ENCODE measurements at places on chromosomes 5 and 9. TPM values are rescaled to one million over a fixed set of nuclear protein-coding genes. Genes with fewer than 3 reads are reported as not detected.

RGS7BP gene
- polyA plus RNA-seq: not detected

ANXA1 gene
- 1,013 TPM for polyA plus RNA-seq

GARNL3 gene
- polyA plus RNA-seq: 0.22 TPM

SPATA31C1 gene
- polyA plus RNA-seq: not detected

GABRA6 gene
- polyA plus RNA-seq: not detected

TXNDC8 gene
- polyA plus RNA-seq: not detected

RLN2 gene
- polyA plus RNA-seq: not detected

DNA sequence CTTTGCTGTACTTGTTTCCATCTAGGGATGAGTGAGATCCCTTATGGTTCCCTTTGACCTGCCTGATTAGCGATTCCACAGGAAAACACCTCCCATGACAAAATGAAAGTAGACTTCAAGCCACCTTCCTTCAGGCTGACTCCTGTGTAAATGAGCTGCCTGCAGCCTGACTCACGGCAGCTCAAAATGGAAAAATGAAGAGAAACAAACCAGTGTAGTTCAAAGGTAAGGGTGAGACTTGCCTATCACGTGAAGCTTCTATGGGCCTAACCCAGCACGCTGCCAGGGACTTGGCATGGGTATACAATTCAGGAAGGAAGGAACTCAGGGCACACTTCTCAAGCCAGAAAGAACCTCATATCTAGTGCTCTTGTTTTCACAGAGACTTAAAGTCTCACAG is 110.1 kb upstream of the LRRTM2 start:
- H3K27me3 ChIP-seq: no peaks in the 10 kb centered on the region
- H3K4me3 ChIP-seq: no peak overlapping the region
- H3K36me3 ChIP-seq: no peaks in the 10 kb centered on the region

DNA sequence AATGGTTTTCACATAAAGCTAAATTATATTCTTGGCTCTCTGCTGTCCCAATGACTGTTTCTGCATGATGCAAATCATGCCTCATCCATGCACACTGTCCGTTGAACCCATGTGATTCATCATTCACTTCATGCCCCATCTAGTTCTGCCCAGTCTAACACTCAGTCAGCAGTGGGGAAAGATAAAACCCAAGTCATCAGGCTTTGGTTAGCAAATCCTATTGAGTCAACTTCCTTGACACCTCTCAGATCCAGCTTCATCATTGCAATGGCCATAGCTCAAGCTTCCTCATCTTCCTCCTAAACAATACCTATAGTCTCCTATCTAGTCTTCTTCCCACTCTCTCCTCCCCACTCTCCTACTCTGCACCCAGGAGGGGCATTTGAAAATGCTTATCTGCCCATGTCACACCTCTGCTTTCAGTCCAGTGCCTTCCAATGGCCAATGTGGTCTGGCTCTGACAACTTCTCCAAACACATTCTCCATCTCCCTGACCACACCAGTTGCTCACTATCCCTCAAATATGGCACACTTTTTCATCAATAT is 266.0 kb upstream of the TRIM32 start:
- H3K4me3 ChIP-seq: no peak overlapping the region
- H3K27me3 ChIP-seq: no peaks in the 10 kb centered on the region
- H3K36me3 ChIP-seq: no peaks in the 10 kb centered on the region
- H3K4me1 ChIP-seq: peaks cover 5% of the 10 kb centered on the region
- peak; percentile 89 for DNase-seq

- H3K4me1 ChIP-seq: no peaks in the 10 kb centered on the region
- H3K4me3 ChIP-seq: no peak overlapping the region
- H3K36me3 ChIP-seq: no peaks in the 10 kb centered on the region
- no peak overlapping the region for H3K27ac ChIP-seq
Measured at GRCh38 chr9:108363311-108363710, 492.5 kb downstream of the ACTL7B start.

DNA sequence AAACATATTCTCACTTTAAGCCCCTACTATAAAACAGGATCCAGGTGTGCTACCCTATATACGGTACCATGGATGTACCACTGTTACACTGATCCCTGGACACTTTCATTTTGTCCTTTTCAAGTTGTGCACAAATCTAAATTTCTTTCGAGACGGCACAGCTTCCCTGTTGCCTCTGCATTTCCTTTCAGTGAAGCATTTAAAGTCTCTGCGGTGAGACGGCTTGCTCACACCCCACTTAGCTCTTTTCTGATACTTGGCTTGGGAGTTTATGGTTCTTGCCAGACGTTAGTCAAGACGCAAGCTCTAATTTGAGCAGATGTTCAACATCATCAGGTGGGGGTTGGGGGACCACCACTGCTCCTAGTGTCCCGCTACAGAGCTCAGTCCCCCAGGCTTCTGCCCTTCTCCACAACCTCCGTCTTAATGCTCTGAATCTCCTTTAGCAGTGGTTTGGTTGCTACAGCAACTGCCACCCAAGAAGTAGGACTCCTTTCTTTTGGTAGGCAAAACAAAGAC is 15.8 kb downstream of the F2RL2 start:
- no peaks in the 10 kb centered on the region for H3K36me3 ChIP-seq
- H3K4me3 ChIP-seq: 0 out of 2 replicates have a peak overlapping the region, but pooled peaks have one; percentile 28
- H3K27ac ChIP-seq: no peak overlapping the region

- peak; percentile 21 for DNase-seq
- no peaks in the 10 kb centered on the region for H3K27me3 ChIP-seq
- H3K36me3 ChIP-seq: peaks cover 15% of the 10 kb centered on the region
- H3K4me3 ChIP-seq: no peak overlapping the region
Measured at GRCh38 chr5:65307088-65307487, 174.6 kb downstream of the ADAMTS6 start.

- H3K27me3 ChIP-seq: no peaks in the 10 kb centered on the region
- no peaks in the 10 kb centered on the region for H3K4me1 ChIP-seq
- DNase-seq: no peak
- no peaks in the 10 kb centered on the region for H3K36me3 ChIP-seq
Measured at GRCh38 chr5:113090336-113091106, 113.9 kb downstream of the DCP2 start.

DNA sequence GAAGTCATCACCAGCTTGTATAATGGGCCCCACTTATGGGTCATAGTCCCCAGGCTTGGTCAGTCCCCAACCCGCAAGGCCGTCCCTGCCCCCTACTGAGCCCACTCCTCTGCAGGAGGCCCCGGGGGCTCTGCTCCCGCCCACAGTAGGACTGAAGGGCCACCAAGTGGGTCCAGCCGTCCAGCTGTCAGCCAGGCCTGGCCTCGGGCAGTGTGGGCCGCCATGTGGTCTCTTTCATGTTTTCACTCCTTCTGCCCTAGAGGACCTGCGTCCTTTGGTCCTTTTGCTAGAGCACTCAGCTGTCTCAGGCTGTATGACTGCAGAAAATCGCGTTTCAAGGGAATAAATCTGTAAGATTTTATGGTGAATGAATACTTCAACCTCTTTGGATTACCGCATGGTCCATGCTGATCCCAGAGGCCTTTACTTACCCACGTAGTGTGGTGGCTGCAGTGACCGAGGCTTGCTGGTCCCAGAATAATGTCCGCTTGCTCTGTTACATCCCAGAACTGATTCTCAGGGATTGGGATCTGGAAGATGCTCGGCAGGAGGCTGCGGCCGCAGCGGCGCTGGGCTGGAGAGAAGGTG is 105.7 kb upstream of the FAM120A start:
- H3K4me1 ChIP-seq: no peaks in the 10 kb centered on the region
- peak overlapping the region; percentile 34 for H3K4me3 ChIP-seq
- H3K36me3 ChIP-seq: no peaks in the 10 kb centered on the region
- H3K27me3 ChIP-seq: peaks cover 33% of the 10 kb centered on the region
- DNase-seq: no peak
- no peak overlapping the region for H3K27ac ChIP-seq

- H3K4me1 ChIP-seq: 0 out of 2 replicates have a peak, but pooled peaks cover 4% of the 10 kb centered on the region
- no peak overlapping the region for H3K4me3 ChIP-seq
- DNase-seq: no peak
- no peaks in the 10 kb centered on the region for H3K36me3 ChIP-seq
- H3K27ac ChIP-seq: no peak overlapping the region
- peaks cover 50% of the 10 kb centered on the region for H3K27me3 ChIP-seq
Measured at GRCh38 chr5:61670941-61671340, 338.9 kb downstream of the ZSWIM6 start.

DNA sequence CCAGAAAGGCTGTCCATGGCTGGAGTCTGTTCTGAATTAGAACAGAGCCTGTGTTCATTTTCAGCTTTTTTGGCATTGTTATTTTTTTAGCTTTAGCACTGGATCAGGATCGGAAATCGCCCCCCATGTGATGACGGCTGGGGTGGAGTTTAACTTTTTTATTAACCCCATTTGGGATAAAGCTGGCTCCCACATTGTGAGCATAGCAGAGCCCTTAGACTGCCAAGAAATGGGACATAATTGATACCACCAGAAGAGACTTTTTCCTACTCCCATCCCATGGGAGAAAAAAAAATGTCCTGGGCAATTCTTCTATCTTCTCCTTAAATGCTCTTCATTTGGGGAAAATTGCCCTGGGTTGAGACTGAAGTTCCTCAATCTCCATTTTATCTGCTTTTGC is 52.4 kb downstream of the SLIT3 start:
- H3K4me3 ChIP-seq: no peak overlapping the region
- peak overlapping the region; percentile 32 for H3K27ac ChIP-seq
- DNase-seq: peak; percentile 20
- peaks cover 25% of the 10 kb centered on the region for H3K4me1 ChIP-seq
- peaks cover 9% of the 10 kb centered on the region for H3K36me3 ChIP-seq

GRCh38 chr5:55370291-55370925 is 62.6 kb downstream of the MTREX start:
- no peak overlapping the region for H3K27ac ChIP-seq
- H3K4me1 ChIP-seq: no peaks in the 10 kb centered on the region
- no peak for DNase-seq
- H3K27me3 ChIP-seq: no peaks in the 10 kb centered on the region

DNA sequence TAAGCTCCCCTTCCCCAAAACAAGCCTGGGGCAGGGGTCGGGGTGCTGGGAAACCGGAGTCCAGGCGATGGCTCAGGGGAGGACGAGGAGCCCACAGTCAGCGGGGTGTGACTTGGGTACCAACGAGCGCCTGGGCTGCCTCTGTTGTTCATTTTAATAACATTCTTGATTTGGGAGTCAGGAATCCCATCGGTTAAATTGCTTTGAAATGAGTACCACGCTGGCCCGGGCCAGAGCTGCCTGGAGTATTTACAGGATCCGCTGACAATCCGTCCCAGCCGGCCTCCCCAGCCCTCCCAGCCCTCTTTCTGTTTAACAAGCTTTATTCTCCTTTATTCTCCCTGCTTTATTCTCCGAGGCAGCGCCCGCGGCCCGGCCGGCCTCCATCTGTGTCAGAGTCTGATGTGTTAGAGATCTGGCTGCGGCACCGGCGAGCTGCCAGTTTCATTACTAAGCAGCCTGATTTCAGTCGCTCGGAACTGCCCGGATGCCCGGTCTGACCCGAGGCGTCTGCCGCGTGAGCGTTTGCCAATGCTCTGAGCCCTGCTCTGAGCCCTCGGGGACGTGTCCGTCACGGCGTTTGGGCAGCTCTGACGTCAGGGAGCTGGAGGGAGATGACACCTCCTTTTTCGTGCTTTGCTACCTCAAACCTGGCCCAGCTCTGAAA is 16.5 kb upstream of the QRFP start:
- peak; percentile 96 for DNase-seq
- peak overlapping the region; percentile 29 for H3K4me3 ChIP-seq
- H3K4me1 ChIP-seq: peaks cover 6% of the 10 kb centered on the region
- peak overlapping the region; percentile 60 for H3K27ac ChIP-seq
- no peaks in the 10 kb centered on the region for H3K27me3 ChIP-seq

DNA sequence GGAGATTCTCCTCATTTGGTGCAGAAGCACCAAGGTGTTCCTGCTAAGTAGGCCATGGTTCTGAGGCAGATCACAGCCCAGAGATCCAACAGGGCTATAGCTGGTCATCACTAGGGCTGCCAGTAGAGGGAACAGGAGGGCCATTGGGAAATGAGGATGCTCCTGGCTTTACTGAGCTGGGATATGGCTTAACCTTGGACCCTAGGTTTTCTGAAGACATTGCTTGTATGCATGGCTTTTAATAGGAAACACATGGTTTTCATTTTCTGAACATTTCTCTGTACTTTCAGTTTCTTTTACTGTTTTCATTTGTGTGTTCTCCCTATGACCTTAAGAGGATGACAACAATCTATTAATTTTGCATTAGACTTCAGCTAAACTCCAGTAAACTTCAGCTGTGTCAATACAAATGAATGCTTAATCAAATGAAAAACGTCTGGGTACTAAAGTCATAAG is at the start of gene IFNW1:
IFNW1 (minus strand) TSS at position 406 of the 456 bp plus-strand sequence; CDS start at position 144, 262 bp downstream.
- peaks cover 2% of the 10 kb centered on the region for H3K27me3 ChIP-seq
- H3K27ac ChIP-seq: no peak within 1 kb of the TSS
- no peak within 1 kb of the TSS for H3K4me3 ChIP-seq
- no peaks in the 10 kb centered on the region for H3K36me3 ChIP-seq

DNA sequence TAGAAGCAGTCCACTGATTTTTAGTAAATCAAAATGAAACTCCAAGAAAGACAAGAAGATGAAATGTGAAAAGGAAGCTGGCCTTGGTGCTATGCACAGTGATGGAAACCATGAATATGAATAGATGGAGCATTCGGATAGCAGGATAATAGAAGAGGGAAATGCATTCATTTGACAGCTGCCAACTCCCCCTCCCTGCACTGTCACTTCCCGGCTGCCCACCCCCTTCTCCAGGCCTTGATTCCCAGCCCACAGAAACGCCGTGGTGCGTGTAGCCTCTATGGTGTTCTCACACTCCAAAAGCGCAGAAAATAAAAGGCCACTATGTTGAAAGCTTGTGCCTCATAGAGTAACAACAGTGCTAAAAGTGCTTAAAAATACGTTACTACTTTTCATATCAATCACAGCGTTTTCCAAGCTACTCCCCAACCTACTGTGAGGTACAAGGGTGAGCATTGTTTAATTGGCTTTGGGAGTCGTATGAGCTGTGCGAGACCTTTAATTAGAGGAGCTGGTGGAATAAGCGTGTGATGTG is 26.1 kb upstream of the IFNK start:
- no peaks in the 10 kb centered on the region for H3K36me3 ChIP-seq
- peaks cover 6% of the 10 kb centered on the region for H3K4me1 ChIP-seq
- DNase-seq: no peak
- H3K27me3 ChIP-seq: no peaks in the 10 kb centered on the region
- no peak overlapping the region for H3K27ac ChIP-seq
- H3K4me3 ChIP-seq: no peak overlapping the region

- H3K27ac ChIP-seq: no peak overlapping the region
- DNase-seq: no peak
- H3K4me3 ChIP-seq: no peak overlapping the region
- no peaks in the 10 kb centered on the region for H3K36me3 ChIP-seq
Measured at GRCh38 chr5:138275379-138275782, 960 bp upstream of the GFRA3 start.
